ENCODE measurements at places on chromosomes 5 and 9. TPM values are rescaled to one million over a fixed set of nuclear protein-coding genes. Genes with fewer than 3 reads are reported as not detected.

TAF1L gene
- total RNA-seq = not detected

ANKS6 gene
- 23.8 TPM for total RNA-seq

PRRX2 gene
- 0.17 TPM for total RNA-seq

CER1 gene
- not detected for total RNA-seq

SPINK7 gene
- not detected for total RNA-seq

TRPM3 gene
- total RNA-seq = not detected

SUSD3 gene
- total RNA-seq = 1.4 TPM

ARHGEF28 gene
- total RNA-seq = 58.2 TPM

CMBL gene
- total RNA-seq = 2.2 TPM

ACSL6 gene
- total RNA-seq = not detected

CDH12 gene
- not detected for total RNA-seq

- DNase-seq = no peak
Observed at GRCh38 chr9:31699836-31700235, 684.6 kb upstream of the ACO1 start.

- DNase-seq = no peak
Observed at GRCh38 chr9:70080481-70081119, 37.0 kb downstream of the MAMDC2 start.

- no peak for DNase-seq
Observed at GRCh38 chr5:51396797-51397196, 13.5 kb downstream of the ISL1 start.

- peak; percentile 46 for DNase-seq
Observed at GRCh38 chr5:144368556-144368955, 197.9 kb downstream of the KCTD16 start.

DNA sequence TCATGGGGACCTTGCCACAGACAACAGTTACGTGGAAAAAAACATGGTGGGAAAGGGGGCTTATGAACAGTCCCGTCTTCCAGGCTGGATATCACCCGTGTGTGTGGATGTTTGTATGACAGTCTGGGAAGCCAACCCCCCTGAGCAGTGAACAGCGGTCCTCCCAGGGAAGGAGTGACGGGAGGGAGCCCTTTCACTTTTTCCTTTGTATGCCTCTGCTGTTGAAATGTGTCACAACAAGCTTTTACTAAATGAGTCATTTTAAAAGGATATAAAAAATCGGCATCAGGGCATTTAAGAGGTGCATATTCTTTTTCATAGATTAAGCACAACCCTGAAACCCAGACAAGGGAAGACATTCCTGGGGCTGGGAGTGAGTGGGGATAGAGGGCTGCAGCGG, 5.1 kb downstream of the MYMK start:
- no peak for DNase-seq

GRCh38 chr5:148107608-148108007, 43.8 kb downstream of the SPINK5 start:
- DNase-seq = no peak

DNA sequence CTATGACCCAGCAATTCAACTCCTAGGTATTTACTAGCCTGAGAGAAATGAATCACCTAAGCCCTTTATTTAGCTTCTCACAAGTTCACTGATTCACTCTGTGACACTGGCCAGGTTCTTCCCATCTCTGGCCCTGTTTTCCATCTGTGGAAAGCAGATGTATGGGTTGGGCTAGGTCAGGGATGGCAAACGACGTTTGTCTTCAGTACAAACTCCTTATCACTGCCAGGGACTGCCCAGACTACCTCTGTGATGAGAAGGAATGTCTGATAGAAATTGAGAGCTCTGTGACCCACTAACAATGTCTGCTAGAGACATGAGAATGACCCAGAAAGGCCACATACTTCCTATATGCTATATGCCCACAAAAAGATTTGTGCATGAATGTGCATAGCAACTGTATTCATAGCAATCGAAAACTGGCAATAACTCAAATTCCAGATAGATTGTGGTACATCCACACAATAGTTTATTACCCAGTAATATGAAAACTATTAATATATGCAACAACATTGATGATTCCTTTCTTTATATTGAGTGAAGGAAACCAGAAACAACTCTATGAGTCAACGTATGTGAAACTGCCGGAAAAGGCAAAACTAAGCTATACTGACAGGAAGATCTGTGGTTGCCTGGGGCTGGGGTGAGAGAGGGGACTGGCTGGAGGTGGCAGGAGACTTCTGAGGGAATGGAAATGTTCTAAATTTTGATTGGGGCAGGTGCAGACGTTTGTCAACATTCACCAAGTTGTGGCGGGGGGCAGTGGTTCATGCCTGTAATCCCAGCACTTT, 32.0 kb upstream of the ADAM19 start:
- peak; percentile 25 for DNase-seq

DNA sequence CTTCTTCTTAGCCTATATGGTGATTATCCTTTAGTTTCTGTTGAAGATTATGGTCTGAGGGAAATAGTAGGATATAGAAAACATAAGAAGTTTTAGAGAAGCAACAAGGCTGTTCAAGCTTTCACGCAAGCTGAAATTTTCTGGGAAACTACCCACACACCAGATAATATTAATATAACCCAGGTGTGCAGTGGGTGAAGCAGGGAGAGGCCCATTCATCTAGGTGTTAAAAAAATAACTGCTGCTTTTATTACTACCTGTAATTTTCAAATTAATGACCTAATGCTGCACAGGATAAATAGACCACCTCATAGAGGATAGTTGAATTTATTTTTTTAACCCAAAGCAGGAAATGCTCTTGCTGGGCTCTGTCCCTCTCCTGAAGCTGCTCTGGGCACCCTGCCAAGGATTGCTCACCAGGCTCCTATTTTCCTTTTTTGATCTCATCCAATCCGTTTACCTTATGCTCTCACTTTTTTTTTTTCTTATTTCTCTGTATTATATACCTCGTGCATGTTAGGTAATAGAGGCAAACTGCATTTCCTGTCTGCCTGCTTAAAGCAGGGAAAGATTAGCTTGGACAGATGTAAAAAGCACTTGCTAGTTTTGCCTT, 124.3 kb upstream of the SLC12A2 start:
- peak; percentile 43 for DNase-seq

- DNase-seq = no peak
Observed at GRCh38 chr5:28065656-28066055, 1027.3 kb upstream of the CDH9 start.

- no peak for DNase-seq
Observed at GRCh38 chr9:109311731-109312130, 9.1 kb downstream of the EPB41L4B start.

DNA sequence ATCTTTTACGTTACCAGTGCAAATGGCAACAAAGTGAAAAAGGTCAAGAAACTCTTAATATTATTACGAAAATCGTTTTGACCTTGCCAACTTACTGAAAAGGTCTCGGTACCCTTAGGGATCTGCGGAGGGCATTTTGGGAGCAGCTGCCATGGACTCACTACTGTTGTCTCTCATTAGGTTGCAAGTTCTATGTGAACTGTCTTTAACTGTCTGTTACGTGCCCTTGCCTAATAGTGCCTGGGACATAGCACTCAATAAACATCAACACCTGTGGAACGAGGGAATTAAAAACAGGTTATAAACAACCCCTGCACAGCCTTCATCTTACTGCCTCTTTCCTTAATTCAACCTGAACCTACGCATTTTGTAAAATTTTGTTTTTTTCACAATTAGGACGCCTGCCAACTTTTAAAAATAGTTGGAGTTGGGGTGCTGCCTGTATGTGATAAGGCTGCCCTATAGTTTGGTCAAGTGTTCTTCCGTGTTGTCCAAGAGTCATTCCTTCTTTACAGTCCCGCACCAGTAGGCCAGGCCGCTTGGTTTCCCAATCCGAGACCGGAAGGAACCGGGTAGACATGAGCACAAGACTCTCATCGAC, 527 bp upstream of the SREK1 start:
- DNase-seq = no peak

DNA sequence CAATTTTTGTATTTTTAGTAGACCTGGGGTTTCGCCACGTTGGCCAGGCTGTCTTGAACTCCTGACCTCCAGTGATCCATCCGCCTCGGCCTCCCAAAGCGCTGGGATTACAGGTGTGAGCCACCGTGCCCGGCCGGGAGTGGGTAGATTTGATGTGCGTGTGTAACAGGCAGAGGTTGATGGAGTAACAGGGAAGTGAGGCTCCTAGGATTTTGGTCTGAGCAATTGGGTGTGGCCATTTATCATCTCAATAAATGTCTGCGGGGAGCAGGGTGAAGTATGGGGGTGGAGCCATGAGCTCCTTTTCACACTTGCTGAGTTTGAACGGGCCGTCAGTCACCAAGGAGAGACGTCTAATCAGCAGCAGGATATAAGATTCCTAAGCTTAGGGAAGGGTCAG, 1.2 kb upstream of the REXO4 start:
- DNase-seq = no peak

- DNase-seq = no peak
Observed at GRCh38 chr9:96108691-96109380, 193.1 kb downstream of the HSD17B3 start.

DNA sequence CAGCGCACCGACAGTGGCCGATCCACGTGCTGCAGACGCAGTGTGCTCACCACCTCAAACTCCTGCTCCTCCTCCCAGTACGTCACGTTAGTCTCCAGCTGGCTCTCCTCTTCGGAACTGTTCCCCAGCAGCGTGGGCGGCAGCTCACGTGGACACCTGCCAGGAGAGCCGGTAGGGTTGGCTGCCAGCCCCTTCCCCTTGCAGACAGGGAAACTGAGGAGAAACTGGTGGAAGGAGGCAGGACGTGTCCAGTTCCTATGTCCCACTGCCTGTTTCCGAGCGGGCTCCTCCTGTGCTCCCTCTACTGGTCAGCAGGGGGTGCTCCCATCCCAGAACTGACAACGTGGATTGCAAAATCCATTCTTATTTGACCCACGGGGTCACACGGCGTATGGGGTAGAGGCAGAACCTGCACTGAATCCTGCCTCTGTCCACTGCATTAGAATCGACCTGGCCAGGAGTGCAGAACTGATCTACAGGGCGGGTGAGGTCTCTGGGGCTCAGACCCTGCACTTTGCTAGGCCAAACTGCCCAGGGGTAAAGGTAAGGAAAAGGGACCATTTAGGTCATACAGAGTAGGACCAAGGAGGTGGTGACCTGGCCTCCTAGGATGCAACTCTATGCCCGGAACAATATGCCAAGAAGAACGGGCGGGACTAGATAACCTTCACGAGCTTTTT, 25.7 kb downstream of the PDGFRB start:
- no peak for DNase-seq

GRCh38 chr9:8424786-8425410, 625.3 kb upstream of the DMAC1 start:
- DNase-seq = no peak

DNA sequence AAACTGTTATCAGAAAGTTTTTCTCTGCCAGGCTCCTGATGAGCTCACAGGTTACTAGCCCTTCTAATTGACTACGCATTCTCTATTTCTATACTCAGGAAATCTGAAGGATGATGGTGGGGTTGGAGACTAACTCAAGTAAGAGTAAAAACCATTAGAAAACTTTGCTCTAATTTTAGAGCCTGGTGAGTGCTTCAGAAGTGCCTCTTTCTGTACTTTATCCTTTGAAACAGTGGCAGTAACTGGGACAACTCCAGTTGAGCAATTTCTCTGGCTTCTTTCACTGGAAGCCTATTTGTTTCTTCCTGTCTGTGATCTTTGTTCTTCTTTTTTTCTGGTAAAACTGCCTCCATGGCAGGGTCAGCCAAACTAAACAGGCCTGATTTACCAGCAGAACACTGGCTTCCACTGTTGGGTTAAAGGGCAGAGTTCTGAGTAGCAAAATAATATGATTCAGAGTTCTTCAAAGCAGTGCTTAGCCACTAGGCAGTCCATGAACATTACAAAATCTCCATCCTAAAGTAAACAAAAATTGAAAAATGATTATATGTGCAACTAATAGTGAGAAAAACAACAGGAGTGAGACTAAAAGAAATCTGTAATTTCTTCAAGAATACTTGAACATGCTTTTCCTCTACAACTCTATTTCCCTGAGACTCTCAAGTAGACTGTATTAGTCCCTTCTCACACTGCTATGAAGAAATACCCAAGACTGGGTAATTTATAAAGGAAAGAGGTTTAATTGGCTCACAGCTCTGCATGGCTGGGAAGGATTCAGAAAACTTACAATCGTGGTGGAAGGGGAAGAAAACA, 79.8 kb downstream of the MROH2B start:
- DNase-seq = peak; percentile 38

GRCh38 chr5:1226839-1227581, 1.8 kb downstream of the SLC6A18 start:
- DNase-seq = no peak

DNA sequence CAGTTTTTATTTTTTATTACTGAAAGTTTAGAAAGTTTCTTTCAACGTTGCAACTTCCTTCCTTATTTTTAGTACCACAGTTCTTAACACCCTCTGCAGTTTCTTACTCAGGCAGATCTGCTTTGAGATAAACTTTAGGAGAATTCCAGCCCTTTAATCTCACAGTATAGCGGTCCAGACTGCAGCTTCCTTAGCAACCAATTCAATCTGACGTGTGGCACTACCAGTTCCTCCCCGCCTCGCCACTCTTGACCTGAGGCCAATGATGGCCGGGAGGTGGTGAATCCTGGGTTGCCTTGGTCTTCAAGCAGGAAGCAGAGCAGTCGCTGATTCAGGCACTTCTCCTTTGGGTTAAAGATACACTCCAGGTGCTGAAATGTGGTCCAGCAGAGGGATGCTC, 334.3 kb upstream of the TRPC7 start:
- no peak for DNase-seq

DNA sequence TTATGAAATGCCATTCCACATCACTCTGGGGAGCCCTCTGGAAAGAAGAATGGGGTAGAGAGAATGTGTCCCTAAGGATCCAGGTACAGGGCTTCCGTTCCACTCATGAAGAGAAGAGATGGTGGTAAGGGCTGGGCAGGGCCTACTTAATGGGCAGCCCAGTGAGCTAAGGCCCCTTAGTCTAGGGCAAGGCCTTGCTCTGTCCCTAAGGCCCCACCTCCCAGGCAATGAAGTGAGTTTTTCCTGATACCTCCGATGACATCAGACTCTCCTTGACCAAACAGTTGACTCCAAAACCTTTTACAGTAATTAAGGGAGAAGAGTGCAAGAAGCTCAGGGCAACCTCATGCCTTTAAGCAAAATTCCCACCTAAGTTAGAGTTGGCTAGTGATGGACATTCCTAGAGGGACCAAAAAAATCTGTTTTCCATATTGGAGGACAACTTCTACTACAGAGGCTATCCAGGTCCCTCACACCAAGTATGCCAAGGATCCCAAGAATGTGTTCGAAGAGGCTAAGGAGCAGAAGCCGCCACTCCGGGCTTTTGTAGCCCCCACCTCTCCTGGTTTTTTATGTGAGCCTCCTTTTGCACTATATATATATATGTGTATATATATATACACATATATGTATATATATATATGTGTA, 5.9 kb downstream of the KLF9 start:
- no peak for DNase-seq

GRCh38 chr5:124865603-124866354, 119.3 kb upstream of the ZNF608 start:
- DNase-seq = no peak

GRCh38 chr5:32460702-32461101, 16.2 kb upstream of the ZFR start:
- no peak for DNase-seq

- no peak for DNase-seq
Observed at GRCh38 chr5:154049636-154050035, 10.9 kb downstream of the MFAP3 start.
